Retina (tissue), 1 donor: ENCODE measurements at places on chromosomes 4 and X.
A peak's percentile ranks its signal among the peaks of the same experiment; 100 is the strongest.

- DNase-seq, result no peak
Measured at GRCh38 chr4:74390677-74391076, 25.7 kb downstream of the EREG start.

DNA sequence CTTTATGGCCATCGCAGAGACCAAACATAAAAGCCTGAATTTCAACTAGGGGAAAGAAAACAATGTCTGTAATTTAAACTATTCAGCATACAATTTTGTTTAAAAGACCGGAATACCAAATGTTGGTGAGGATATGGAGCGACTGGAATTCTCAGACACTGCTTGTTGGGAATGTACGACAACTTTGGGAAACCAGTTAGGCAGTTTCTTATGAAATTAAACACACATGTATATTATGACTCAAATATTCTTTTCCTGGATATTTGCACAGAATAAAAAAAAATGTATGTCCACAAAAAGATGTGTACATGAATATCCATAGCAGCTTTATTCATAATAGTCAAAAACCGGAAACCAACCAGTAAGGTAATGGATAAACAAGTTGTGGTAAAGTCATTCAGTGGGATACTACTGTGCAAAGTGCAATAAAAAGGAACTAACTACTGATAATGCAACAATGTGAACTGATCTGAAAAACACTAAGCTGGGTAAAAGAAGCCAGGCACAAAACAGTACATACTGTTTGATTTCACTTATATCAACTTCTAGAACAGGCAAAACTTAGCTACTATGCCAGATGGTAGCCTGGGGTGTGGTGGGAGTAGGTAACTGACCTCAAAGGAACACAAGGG lies 152.7 kb upstream of the FTHL17 start:
- no peak for DNase-seq

DNA sequence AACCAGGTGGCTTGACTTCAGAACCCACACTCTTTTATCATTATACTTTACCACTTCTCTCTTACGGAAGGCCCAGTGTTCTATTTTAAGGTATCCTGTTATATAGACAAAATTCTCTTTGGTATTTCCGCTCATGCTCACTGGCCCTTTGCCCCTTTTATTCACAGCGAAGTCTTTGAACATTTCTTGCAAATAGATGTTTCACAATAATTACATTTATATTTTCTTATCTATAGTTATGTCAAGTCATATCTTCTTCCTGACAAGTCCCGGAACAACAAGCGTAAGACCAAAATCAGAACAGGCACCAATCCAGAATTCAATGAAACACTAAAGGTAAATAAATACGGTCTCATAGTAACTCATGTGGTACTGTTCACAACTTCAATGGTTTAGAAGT lies 102.0 kb downstream of the SYTL5 start:
- DNase-seq, result no peak

- DNase-seq, result no peak
Measured at GRCh38 chr4:138053641-138054301, 188.4 kb downstream of the SLC7A11 start.

DNA sequence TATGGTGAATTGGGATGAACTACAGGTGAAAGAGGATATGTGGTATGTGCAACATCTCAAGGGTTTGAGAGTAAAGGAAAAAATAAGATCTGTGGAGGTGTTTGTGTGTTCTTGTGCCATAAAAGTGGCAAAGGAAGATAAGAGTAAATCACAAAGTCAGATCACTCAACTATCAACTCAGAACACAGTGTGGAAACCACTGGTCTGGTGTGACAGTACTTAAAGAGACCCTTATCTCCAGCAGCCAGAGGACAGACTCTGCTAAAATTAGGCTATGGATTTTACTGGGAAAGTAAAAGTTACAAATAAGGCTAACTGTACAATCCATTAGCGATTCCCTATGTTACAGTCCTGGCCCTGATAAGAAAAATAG lies 54.0 kb upstream of the PRDM8 start:
- no peak for DNase-seq

- DNase-seq, result no peak
Measured at GRCh38 chrX:7546551-7547080, 296.4 kb upstream of the VCX start.

- DNase-seq, result peak; percentile 5
Measured at GRCh38 chr4:22941688-22942375, 249.1 kb downstream of the GBA3 start.

GRCh38 chr4:153448003-153448731 lies 18.0 kb upstream of the TMEM131L start:
- DNase-seq, result no peak

DNA sequence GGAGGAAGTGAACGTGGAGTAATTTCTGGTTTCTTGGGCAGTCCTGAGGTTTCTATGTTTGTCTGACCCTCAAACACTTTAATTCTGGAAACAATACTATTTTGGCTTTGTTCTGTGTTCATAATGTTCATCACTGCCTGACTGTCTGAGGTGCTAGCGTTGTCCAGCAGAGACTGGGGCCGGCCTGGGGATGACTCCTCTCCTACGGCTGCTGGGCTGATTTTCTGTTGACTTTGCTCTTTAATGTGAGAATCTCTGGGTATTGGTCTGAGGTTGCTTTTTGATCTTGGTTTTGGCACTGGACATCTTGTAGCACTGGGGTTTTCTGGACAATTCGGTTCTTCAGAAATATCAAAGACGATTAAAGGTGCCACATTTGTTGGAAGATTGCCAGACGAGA lies 75.8 kb downstream of the RPS3A start:
- no peak for DNase-seq

- DNase-seq, result no peak
Measured at GRCh38 chr4:141919649-141920048, 283.3 kb downstream of the IL15 start.

DNA sequence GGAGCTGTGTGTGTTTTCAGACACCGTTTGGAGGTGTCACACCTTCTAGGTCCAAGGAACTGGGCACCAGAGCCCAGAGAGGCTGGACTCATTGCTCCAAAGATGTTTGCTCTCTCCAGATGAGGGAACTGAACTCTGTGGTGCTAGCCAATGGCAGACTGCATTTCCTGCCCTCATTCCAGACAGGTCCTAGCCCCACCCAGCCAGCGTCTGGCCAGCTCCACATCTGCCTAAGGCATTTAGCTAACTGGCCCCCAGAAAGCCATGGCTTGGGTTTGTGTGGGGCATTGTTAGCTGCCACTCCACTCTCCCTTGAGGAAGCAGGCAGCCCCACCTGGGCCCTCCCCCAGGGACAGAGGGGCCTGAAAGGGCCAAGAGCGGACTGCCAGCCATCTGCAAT lies 11.4 kb downstream of the FGD1 start:
- no peak for DNase-seq

GRCh38 chrX:85859426-85859825 lies 187.9 kb downstream of the CHM start:
- DNase-seq, result no peak

GRCh38 chrX:32448320-32448719 lies 763.0 kb downstream of the DMD start:
- DNase-seq, result no peak

DNA sequence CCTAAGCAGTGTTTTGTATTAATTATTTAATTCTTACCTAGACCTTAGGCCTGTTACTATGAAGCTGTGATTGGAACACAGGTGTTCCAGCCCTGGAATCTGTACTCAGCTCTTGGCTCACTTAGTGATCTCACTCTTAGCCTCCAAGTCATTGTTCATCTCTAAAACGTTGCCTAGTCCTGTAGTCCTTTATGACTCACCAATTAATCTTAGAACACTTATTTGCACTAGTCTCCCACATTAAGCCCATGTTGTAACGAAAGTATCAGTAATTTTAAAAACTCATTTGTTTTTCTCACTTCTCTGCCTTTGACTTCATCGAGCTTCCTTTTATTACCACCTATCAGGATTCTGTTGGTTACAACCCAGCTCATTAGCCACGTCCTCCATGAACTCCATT lies 1224.7 kb upstream of the TENM3 start:
- no peak for DNase-seq

DNA sequence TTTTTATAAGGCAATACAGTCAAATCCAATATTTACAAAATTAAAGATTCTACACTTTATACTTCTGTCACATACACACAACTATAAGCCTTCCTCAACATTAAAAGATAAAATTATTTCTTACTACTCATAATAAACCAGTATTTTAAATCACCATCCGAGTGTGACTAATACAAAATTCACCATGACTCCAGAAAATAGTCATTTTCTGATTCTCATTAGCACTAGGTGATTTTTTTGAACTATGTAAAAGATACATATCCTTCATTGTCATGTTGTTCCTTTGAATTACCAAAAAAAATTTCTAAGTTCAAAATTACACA lies 646 bp upstream of the SLC7A11 start:
- DNase-seq, result no peak

DNA sequence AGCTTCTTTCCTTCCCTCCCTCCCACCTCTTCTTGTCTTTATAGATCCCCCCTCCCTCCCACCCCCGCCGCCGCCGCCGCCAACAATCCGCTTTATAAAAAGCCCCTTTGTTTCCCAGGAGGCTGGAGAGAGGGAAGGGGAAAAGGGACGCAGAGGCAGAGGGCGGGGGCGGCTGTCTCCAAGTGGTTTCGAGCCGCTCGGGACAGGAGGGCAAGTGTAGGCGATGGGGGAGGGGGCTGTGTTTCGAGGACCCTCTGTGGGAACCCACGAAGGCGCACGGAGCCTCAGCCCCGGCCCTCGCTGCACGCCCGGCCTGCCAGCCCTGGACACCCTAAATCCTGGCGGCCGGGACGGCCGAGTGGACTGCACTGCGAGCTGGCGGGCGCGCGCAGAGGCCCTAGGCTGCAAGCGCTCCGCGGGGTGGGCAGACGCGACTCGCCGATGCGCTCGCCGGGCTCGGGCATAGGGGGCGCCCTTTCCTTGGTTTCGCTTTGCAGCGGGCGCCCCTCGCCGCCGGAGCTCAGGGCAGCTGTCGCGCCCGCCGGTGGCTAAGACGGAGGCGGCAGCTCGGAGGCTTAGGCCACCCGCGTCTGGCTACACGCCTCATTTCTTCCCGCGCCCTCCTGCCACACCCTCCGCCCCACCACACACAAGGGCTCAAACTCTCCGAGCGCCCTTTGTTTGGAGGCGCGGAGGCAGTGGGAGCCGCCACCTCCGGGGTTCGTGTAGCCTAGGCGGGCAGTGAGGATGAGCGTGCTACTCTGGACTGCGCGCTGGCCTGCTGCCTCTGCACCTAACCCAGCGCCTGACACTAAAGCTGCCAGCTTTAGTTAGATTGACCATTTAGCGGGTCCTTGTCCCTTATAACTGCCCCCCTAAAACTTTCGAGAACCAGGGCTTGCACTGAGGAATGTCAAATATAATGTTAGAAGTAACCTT lies 2.2 kb downstream of the MAMLD1 start:
- peak; percentile 92 for DNase-seq

GRCh38 chrX:106612393-106612763 lies 600 bp downstream of the RADX start:
- DNase-seq, result no peak

GRCh38 chrX:12721042-12721441 lies 70.2 kb upstream of the PRPS2 start:
- DNase-seq, result no peak

DNA sequence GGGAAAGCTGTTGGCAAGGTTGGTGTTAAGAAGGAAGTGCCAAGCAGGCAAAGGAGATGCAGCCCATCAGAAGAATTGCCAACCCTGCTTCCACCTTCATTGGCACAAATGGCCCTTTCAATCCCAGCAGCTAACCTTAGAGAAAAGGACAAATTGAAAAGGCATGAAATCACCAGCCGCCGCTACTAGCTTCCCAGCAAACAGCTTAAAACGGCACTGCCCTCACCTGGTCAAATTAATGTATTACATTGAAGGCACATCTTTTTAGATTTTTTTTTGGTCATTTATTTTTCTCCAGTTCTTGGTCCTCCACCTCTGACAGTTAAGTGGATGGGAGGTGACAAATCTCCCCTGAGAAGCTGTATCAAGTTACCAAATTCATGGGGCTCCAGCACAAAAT lies 51.0 kb upstream of the NHSL2 start:
- DNase-seq, result peak; percentile 46

DNA sequence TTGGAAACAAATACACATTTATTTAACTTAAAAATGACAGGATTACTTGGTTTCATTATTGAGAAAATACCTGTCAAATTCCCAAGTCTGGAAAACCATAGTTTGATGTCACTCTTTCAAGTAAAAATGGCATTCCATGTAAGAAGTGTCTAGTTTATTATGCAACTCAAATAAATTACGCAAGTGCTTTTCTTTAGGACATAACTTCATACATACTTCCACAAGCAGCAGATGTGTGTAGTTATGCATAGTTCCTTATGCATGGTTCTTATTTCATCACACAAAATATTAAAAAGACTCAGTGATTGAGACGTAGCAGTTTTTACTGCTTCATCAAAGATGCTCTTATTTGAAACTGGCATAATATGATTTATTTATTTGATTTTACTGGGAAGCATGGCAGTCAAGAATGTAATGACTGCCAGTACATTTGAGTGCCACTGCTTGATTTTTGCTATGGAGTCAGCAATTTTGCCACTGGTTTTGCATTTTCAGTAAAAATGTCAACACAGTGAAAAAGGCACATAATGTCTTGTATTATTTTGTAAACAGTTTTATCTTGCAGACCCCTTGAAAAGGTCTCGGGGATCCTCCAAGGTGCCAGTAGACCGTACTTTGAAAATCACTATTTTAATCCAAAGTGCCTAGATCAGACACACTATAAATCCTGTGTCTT lies 62.1 kb downstream of the CLCN3 start:
- no peak for DNase-seq

DNA sequence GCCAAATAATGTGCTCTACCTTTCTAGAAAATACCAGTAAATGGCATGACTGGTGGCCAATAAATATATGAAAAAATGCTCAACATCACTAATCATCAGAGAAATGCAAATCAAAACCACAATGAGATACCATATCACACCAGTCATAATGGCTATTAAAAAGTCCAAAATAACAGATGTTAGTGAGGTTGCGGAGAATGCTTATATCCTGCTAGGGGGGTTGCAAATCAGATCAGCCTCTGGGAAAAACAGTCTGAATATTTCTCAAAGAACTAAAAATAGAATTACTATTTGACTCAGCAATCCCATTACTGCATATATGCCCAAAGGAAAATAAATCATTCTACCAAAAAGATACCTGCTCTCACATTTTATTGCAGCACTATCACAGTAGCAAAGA lies 115.1 kb downstream of the RASGEF1B start:
- no peak for DNase-seq

DNA sequence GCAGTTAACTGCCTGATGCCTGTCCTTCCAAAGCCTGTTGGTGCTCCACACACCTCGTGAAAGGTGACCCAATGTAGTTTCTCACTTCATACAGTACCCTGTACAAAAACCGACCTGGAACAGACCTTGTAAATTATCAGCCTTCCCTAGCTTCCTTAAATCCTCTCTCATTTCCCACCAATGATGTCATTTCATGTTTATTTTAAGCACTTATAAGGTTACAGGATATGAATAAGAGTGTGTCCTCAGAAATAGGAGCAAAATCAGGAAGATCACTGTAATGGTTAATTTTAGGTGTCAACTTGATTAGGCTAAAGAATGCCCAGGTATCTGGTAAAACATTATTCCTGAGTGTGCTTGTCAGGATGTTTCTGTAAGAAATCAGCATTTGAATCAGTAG lies 44.7 kb downstream of the TMEM150C start:
- DNase-seq, result no peak

- DNase-seq, result peak; percentile 49
Measured at GRCh38 chr4:140834839-140835495, 78.8 kb upstream of the TBC1D9 start.

GRCh38 chr4:140884431-140885058 lies 128.4 kb upstream of the TBC1D9 start:
- no peak for DNase-seq
